ENCODE measurements at places on chromosomes 6 and 20.
A peak's percentile ranks its signal among the peaks of the same experiment; 100 is the strongest.

DNA sequence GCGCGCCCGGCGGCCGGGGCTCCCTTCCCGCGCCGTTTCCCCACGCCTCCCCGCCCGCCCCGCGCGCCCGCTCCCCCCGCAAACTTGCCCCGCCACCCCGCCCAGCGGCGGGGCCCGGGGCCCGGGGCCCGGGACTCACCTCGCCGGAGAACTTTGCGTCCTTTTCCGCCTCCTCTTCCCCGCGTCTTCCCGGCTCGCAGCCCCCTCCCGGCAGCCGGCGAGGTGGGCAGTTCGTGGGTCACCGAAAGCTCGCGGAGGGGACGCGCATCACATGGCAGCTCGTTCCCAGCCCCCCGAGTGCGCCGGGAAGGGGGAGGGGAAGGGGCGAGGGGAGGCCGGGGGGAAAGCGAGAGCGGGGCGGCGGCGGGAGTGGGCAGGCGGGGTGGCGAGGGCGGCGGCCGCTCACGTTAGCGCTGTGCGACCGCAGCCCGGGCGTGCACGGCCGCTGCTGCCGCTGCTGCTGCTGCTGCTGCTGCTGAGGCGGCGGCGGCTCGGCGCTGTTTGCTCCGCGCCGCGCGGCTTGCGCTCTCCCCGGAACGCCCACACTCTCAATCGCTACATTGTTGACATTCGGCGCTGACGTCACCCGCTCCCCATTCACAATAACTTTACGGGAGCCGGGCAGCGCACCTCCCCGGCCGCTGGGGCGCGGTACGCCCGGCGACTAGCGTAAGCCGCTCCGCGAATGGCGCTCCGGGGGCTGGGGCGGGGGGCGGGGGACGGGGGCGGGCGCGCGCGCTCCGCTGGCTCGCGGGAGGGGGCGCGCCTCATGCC is at the start of gene BACH2:
Gene BACH2 (minus strand): TSS at position 503 of the 774 bp plus-strand sequence. CDS start 287,999 bp downstream, outside the sequence.
- DNase-seq: peak; percentile 90

GRCh38 chr20:17662333-17663039 is 19.6 kb downstream of the RRBP1 start:
- DNase-seq: no peak

GRCh38 chr6:53939830-53940229 is 145.0 kb downstream of the LRRC1 start:
- DNase-seq: peak; percentile 7

DNA sequence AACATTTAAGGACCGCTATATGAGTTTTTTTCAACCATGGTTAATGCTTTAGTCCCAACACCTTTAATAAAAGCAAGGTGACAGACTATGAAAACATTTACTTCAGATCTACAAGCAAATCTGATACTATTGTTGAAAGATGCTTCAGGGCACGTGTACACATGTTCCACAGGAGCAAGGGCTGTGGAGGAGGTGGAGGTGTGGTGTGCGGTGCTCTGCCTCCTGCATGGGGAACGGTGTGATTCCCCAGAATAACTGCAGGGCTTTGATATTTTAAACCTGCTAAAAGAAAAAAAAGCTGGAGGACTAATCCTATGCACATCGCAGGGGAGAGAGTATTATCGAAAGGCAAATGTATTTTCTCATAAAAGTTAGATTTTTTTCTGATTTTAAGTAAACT is 188.1 kb upstream of the CEP162 start:
- no peak for DNase-seq

DNA sequence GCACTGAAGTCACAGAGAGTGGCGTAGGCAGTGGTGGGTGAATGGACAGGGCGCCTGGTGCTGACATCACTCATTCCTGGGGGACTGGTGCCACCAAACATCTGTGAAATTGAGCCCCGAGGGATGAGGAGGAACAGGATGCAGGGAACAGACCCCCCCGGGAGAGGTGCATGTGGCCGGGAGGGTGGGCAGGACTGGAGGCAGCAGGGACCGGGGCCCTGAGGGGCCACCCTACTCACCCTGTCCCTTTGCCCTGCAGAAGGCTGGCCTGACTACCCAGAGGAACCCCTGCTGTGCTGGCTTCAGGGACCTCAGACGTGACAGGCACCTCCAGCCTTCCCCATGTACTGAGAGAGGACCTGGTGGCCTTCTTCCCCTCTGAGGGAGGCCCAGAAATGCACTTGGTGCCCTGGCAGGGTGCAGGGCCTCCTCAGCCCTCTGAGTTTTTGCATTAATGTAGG is 25.1 kb downstream of the SYNDIG1 start:
- no peak for DNase-seq

DNA sequence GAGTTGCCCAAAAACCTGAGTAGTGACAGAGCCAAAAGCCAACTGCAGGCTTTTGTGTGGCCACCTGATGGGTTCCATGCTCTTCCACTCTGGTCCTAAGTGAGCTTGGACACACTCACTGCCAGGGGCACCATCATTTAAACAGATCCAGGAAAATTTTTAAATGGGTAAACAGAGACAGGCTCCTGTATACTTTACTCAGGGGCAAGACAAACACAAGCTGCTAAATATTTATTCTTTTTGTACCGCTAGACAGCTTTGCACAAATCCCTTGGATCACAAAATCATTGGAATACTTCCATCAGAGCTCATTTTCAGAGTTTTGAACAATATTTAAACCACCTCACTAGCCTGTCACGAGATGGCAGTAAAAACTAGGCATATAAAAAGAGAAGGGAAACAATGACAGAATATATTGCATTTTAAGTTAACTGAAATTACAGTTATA is 31.4 kb downstream of the GCLC start:
- DNase-seq: no peak

DNA sequence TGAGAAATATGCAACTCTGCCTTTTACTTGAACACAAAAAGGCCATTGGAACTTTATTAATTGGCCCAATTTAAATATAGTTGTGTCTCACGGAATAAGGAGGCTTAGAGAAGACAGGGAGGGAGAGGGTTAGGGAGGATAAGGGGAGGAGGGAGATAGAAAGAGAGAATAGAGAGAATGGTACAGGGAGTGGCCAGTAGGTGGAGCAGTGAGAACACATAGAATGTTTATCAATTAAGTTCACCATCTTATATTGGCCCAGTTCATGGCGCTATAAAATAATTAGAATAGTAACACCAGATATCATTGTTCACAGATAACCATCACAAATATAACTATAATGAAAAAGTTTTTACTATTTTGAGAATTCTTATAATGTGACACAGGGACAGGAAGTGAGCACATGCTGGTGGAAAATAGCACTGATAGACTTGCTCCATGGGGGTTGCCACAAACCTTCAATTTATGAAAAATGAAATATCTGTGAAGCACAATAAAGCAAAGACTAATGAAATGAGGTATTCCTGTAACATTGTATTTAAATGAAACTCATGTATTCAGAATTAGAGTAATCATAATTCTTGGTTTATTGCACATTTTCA is 374.1 kb upstream of the MANEA start:
- peak; percentile 83 for DNase-seq

DNA sequence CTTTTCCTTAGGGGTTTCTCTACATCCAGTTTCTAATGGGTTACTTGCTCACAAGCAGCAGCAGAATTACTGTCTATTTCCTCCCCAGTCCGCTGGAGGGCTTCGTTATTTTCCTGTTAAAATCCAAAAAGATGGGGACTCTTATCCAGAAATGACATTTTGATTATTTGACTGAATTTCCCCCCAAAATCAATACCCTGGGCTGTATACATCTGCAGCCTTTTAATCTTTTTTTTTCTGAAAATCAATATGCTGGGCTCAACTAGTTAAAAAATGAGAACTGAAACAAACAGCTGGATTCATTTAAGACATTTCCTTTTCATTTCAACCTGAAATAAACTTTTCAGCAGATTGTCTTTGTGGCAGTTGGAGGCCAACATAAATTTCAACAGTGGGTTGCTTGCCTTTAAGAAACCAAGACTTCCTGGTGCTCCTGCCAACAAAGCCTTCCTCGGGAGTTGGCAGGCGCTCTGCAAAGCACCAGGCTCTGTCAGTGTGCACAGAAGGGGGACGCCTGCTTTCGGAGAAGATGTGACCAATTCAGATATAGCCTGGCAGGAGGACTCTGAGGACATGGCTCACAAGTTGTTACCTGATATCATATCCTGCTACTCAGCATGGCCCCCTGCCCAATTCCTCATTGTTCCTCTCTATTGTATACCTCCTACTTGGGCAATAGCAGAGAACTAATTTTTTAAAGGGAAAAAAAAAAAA is 204.7 kb upstream of the ARG1 start:
- no peak for DNase-seq

- DNase-seq: no peak
Observed at GRCh38 chr6:137738931-137739504, 128.0 kb upstream of the TNFAIP3 start.

GRCh38 chr20:2469991-2470422 is 582 bp downstream of the SNRPB start:
- peak; percentile 67 for DNase-seq

DNA sequence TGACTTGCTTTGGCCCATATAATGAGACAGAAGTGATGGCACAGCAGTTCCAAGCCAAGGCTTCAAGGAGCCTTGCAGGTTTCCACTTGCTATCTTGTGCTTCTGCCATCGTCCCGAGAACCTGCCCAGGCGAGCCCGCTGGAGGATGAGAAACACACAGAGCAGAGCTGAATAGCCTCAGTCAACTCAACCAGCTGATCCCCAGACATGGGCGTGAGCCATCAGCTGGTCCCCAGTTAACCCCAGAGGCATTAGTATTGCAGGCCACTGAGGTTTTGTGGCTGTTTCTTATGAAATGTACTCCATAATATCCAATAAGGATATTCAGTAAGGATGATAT is 81.7 kb upstream of the SHLD1 start:
- DNase-seq: no peak

DNA sequence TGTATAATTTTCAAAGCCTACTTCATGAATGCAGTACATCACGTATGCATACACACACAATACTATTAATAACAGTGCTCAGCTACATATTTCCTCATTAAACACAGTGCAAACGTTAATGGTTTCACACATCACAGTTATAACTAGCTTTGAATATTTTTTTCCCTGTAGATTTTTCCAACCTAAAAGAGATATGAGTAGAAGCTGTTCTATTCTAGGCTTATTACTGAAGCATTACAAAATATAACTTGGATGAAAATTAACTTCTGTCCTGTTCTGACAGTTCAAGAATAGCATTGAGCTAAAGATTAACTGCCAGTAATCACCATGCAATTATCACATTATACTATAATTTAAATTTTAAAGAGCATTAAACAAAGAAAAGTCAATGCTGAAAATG is 6.2 kb downstream of the LMBRD1 start:
- DNase-seq: no peak

- no peak for DNase-seq
Observed at GRCh38 chr6:100988391-100988984, 107.4 kb upstream of the ASCC3 start.

DNA sequence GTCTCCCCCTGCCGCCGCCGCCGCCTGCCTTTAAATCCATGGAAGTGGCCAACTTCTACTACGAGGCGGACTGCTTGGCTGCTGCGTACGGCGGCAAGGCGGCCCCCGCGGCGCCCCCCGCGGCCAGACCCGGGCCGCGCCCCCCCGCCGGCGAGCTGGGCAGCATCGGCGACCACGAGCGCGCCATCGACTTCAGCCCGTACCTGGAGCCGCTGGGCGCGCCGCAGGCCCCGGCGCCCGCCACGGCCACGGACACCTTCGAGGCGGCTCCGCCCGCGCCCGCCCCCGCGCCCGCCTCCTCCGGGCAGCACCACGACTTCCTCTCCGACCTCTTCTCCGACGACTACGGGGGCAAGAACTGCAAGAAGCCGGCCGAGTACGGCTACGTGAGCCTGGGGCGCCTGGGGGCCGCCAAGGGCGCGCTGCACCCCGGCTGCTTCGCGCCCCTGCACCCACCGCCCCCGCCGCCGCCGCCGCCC is 474 bp downstream of the CEBPB start:
- peak; percentile 62 for DNase-seq

- no peak for DNase-seq
Observed at GRCh38 chr6:43127180-43127579, 43.9 kb upstream of the SRF start.

GRCh38 chr6:112298816-112299281 is 44.5 kb upstream of the LAMA4 start:
- no peak for DNase-seq

DNA sequence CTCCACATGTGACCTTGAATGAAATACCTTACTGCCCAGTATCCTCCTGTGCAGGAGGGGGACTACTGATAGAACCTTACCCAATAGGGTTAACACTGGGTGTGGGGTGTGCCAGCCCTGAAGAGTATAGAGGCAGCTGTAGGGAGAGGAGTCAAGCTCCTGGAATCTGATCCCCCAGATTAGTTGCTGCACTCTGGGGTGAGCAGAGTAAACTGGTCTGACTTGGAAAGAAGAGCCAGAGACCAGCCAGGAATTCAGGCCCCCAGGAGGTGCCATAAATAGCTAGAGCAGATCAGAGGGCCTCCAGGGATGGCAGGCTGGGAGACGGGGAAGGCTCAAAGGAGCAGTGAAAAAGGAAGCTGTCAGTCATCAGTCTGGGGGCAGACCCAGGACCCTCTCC is 3.5 kb upstream of the APOBEC2 start:
- DNase-seq: no peak

DNA sequence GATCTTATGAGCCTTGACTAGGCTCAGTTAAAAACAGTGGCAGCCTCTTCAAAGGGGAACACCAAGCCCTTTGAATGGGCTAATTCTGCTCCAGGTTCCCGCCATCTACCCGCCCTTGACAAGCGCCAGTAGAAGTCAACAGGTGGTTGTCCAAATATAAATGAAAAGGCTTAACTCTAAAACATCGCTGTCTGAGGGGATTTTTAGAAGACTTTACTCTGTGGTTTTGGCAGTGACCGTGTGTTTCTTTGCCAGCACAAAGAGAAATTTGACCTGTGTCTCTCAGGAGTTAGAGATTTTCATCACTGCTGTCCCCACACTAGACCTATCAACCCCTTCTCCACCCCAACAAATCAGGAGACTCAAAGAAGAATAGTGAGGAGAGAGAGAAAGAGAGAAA is 19.8 kb upstream of the SIM1 start:
- no peak for DNase-seq

GRCh38 chr6:143482593-143482992 is 28.9 kb downstream of the FUCA2 start:
- DNase-seq: no peak

DNA sequence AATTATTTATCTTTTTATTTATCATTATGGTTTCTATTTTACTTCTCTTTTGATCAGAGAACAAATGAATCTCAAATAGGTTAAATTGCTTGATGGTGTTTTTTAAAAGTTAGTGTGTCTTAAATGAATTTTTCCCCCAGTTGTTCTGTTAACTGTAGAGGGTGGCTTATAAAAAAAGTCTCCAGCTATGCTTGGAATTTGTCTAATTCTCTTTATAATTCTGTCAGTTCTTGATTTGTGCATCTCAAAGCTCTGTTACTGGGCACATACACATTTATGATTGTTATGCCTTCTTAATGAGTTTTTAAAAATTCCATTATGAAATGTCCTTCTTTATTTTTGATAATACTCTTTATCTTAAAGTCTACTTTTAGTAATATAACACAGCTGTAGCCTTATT is 58.0 kb downstream of the LIN28B start:
- DNase-seq: no peak

GRCh38 chr6:110471726-110472365 is 4.6 kb downstream of the SLC22A16 start:
- no peak for DNase-seq

DNA sequence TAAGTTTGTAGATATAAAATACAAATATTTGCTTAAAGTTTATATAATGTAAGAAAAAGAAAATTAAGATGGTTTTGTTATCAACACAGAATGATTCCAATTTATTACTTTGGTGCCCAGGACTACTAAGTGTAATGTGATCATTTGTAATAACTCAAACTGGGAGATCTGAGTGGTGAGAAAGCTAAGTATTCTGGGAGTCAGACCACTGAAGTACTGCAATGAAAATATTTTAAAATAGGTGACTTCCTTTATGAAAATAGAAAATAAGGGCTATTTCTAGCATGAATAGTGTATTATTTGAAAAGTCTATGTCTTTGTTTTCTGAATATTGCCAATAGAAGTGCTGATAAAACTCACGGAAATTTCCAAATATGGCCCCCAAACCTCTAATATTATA is 305.6 kb upstream of the MAN1A1 start:
- no peak for DNase-seq

All from NCI-H82 (cell line).